Lung (tissue), 17 donors: ENCODE measurements at places on chromosomes 1 and 21. TPM values are rescaled to one million over a fixed set of nuclear protein-coding genes. Genes with fewer than 3 reads are reported as not detected.

- DNase-seq: no peak
- no peak overlapping the region for H3K27ac ChIP-seq
- H3K36me3 ChIP-seq: no peaks in the 10 kb centered on the region
- H3K27me3 ChIP-seq: no peaks in the 10 kb centered on the region
- no peak overlapping the region for H3K4me3 ChIP-seq
Observed at GRCh38 chr1:199247891-199248290, 609.1 kb downstream of the PTPRC start.

Gene TNFSF4
- 1.2 TPM for total RNA-seq

GRCh38 chr1:94084547-94084946 lies 36.4 kb downstream of the ABCA4 start:
- H3K27me3 ChIP-seq: no peaks in the 10 kb centered on the region
- H3K27ac ChIP-seq: no peak overlapping the region
- no peak overlapping the region for H3K4me3 ChIP-seq
- no peak for DNase-seq

Gene PRXL2B
- total RNA-seq: 17.8 TPM

DNA sequence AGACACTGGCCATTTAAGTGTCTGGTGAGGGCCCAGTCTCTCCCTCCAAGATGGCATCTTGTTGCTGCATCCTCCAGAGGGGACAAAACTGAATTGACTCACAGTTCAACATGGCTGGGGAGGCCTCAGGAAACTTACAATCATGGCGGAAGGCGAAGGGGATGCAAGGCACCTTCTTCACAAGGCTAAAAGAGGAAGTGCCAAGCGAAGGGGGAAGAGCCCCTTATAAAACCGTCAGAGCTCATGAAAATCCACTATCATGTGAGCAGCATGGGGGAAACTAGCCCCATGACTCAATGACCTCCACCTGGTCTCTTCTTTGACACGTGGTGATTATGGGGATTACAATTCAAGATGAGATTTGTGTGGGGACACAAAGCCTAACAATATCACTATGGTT lies 280.1 kb downstream of the HHAT start:
- no peak for DNase-seq
- H3K27ac ChIP-seq: no peak overlapping the region
- no peaks in the 10 kb centered on the region for H3K4me1 ChIP-seq
- no peaks in the 10 kb centered on the region for H3K36me3 ChIP-seq
- H3K27me3 ChIP-seq: no peaks in the 10 kb centered on the region

GRCh38 chr1:31423418-31423947 lies 10.5 kb downstream of the SERINC2 start:
- no peak for DNase-seq
- H3K4me1 ChIP-seq: no peaks in the 10 kb centered on the region
- H3K27ac ChIP-seq: no peak overlapping the region
- no peak overlapping the region for H3K4me3 ChIP-seq

Gene TNFRSF4
- total RNA-seq: 3.6 TPM

Gene CRNN
- total RNA-seq: not detected

DNA sequence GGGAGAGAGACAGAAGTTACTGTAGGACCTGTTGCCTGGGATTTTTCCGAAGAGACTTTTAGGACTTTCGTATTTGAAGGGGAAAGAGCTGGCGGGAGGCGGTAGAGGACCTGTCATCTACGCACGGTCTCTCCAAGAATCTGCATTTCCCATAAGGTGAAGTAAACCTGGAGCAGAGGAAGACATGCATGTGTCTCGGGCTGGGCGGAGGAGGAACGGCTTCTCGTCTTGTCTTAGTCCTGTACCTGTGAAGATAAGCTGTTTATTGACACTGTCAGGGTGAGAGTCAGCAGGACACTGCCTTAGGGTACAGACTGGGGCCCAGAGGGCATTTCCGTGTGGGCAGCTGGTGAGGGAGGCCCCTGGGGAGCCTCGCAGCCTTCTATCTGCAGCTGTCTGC lies 123.4 kb upstream of the COL6A1 start:
- DNase-seq: no peak
- no peaks in the 10 kb centered on the region for H3K4me1 ChIP-seq
- H3K27me3 ChIP-seq: no peaks in the 10 kb centered on the region
- no peaks in the 10 kb centered on the region for H3K36me3 ChIP-seq
- no peak overlapping the region for H3K27ac ChIP-seq

DNA sequence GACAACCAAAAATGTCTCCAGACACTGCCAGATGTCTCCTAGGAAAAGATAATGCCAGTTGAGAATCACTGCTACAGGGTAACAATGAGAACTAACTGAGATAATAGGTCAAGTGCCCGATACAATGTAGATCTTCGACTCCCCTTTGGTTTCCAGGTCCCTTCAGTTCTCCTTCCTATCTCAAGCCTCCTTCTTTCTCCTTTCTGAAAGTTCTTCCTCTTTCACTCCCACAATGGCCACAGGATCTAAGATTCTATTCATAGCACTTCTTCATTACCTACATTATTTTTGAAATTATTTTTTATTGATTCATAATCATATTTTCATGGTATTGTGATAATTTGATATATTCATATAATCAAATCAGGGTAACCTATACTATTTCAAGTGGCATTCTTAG lies 6.3 kb downstream of the PFDN2 start:
- H3K4me3 ChIP-seq: no peak overlapping the region
- H3K27me3 ChIP-seq: no peaks in the 10 kb centered on the region
- no peak overlapping the region for H3K27ac ChIP-seq

GRCh38 chr1:178718520-178718919 lies 6.5 kb upstream of the RALGPS2 start:
- H3K4me1 ChIP-seq: no peaks in the 10 kb centered on the region
- no peak overlapping the region for H3K4me3 ChIP-seq
- H3K36me3 ChIP-seq: no peaks in the 10 kb centered on the region
- DNase-seq: no peak
- H3K27ac ChIP-seq: no peak overlapping the region
- H3K27me3 ChIP-seq: no peaks in the 10 kb centered on the region

- no peak overlapping the region for H3K4me3 ChIP-seq
- DNase-seq: no peak
- no peak overlapping the region for H3K27ac ChIP-seq
- no peaks in the 10 kb centered on the region for H3K36me3 ChIP-seq
Observed at GRCh38 chr1:26317146-26317545, 612 bp upstream of the CD52 start.

DNA sequence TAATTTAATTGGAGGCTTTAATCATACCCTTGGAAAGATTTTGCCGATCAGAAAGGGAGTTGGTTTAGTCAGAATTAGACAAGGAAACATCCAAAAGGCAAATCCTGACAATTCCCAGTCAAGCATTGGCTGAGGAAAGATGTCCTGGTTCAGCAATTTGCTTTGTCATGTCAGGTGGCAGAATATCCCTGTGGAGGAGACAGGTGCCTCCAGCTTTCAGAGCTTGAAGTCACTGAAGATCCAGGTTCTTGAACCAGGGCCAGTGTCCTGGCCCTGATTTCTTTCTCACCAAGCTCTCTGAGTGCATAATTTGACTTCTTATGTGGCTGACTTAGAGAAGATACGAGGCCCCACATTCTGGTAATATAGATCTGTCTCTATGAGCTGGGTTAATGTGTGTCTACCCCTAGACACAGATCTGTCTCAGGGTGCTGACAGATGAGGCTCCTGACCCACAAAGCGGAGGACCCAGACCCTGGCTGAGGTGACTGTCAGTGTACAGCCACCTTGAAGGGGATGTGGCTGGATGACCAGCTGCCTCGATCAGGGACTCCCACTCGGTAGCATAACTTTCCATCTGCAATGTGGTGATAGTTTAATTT lies 118.9 kb downstream of the HHAT start:
- no peak for DNase-seq
- no peaks in the 10 kb centered on the region for H3K27me3 ChIP-seq
- no peaks in the 10 kb centered on the region for H3K36me3 ChIP-seq
- no peak overlapping the region for H3K4me3 ChIP-seq

Gene C1orf141
- 5.7 TPM for total RNA-seq

Gene SYCP1
- 0.09 TPM for total RNA-seq

Gene INSRR
- total RNA-seq: not detected

DNA sequence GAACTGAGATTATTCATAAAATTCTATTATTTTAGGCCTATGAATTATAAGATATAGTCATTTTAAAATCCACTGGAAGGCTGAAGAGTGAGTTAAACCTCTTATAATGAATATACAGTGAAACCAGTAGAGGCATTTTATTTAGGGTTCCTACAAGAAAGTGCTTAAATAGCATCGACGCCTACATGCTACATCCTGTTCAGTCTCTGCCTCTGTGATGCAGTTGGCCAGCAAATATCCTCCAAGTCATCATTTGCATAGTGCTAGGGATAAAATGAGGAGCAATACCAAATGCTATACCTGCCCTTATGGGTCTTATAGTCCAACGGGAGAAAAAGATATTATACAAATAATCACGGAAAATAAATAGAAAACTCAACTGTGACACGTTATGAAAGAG lies 59.6 kb downstream of the EDEM3 start:
- no peak for DNase-seq
- no peaks in the 10 kb centered on the region for H3K27me3 ChIP-seq
- H3K27ac ChIP-seq: no peak overlapping the region
- H3K4me1 ChIP-seq: no peaks in the 10 kb centered on the region
- H3K36me3 ChIP-seq: no peaks in the 10 kb centered on the region
- no peak overlapping the region for H3K4me3 ChIP-seq

Gene SPRR2G
- not detected for total RNA-seq

Gene CCDC30
- 13.5 TPM for total RNA-seq

GRCh38 chr1:10059342-10059718 lies 26.6 kb downstream of the UBE4B start:
- no peak for DNase-seq
- H3K4me1 ChIP-seq: no peaks in the 10 kb centered on the region
- no peaks in the 10 kb centered on the region for H3K27me3 ChIP-seq
- H3K4me3 ChIP-seq: no peak overlapping the region

Gene CSMD2
- 0.11 TPM for total RNA-seq

Gene OR2L8
- not detected for total RNA-seq

- DNase-seq: no peak
- peaks cover 3% of the 10 kb centered on the region for H3K4me1 ChIP-seq
- no peaks in the 10 kb centered on the region for H3K27me3 ChIP-seq
- no peak overlapping the region for H3K4me3 ChIP-seq
Observed at GRCh38 chr1:66944330-66945274, 19.8 kb downstream of the MIER1 start.

Gene PGLYRP4
- 3.1 TPM for total RNA-seq

Gene CHIA
- total RNA-seq: 11.4 TPM

GRCh38 chr1:33784876-33785275 lies 79.0 kb upstream of the HMGB4 start:
- H3K4me3 ChIP-seq: no peak overlapping the region
- no peaks in the 10 kb centered on the region for H3K4me1 ChIP-seq
- no peaks in the 10 kb centered on the region for H3K36me3 ChIP-seq
- no peak for DNase-seq
- H3K27ac ChIP-seq: no peak overlapping the region

DNA sequence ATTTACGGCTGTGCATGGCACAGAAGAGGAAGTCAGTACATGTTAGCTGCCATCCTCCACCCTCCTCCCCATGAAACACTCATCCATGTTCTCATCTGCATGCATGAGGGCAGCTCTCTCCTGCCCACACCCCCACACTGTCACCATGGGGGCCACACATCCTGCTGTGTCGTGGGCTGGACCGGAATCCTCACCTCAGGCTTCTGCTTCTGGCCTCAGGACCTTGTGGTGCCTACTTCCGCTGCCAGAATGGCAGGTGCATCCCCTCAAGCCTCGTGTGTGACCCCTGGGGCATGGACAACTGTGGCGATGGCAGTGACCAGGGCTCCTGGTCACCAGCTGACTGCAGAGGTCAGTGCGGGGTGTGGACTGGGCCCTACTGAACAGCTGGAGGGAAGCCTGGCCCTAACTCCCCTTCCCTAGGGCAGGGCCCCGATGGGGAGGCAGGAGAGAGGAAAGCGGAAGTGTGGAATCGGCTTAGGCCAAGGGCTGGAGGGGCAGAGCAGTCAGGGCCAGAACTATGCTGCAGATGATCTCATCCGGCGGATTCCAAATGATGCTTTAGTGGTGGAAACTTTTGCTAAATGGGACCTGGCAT lies 3.8 kb downstream of the LDLRAD2 start:
- H3K36me3 ChIP-seq: no peaks in the 10 kb centered on the region
- H3K27me3 ChIP-seq: peaks cover 3% of the 10 kb centered on the region
- DNase-seq: peak; percentile 41
- H3K27ac ChIP-seq: no peak overlapping the region
- H3K4me3 ChIP-seq: no peak overlapping the region

Gene SPRR5
- total RNA-seq: not detected

Gene IL19
- not detected for total RNA-seq

DNA sequence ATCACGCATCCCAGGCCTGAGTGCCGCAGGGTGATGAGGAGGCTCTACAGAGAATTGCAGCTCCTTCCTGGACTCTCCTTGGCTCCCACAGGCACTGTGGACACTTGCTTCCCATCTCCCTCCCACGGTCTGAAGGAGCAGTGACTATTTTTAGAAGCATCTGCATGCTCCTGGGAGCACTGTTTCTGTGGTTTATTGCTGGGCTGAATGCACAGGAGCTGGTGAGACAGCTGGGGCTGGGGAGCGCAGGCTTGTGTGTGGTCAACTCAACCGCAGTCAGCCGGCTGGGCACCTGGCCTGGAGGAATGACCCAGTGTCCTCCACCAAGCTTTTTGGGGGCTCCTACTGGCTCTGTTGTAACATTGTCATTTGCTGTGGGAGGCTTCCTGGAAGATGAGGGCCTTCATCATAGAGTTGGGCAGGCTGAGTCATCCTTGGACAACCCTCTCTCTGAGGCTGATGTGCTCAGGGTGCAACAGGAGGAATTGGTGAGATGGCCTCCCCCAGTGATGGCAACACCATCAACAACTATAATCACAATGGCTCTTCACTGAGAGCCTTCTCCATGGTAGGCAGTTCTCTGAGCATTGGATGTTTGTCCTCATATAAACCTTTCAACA lies 1.7 kb downstream of the NFASC start:
- no peaks in the 10 kb centered on the region for H3K36me3 ChIP-seq
- DNase-seq: no peak
- no peak overlapping the region for H3K4me3 ChIP-seq
- peaks cover 2% of the 10 kb centered on the region for H3K27me3 ChIP-seq

GRCh38 chr1:53463961-53464899 lies 5.0 kb downstream of the DMRTB1 start:
- no peak overlapping the region for H3K4me3 ChIP-seq
- DNase-seq: no peak
- no peaks in the 10 kb centered on the region for H3K36me3 ChIP-seq

DNA sequence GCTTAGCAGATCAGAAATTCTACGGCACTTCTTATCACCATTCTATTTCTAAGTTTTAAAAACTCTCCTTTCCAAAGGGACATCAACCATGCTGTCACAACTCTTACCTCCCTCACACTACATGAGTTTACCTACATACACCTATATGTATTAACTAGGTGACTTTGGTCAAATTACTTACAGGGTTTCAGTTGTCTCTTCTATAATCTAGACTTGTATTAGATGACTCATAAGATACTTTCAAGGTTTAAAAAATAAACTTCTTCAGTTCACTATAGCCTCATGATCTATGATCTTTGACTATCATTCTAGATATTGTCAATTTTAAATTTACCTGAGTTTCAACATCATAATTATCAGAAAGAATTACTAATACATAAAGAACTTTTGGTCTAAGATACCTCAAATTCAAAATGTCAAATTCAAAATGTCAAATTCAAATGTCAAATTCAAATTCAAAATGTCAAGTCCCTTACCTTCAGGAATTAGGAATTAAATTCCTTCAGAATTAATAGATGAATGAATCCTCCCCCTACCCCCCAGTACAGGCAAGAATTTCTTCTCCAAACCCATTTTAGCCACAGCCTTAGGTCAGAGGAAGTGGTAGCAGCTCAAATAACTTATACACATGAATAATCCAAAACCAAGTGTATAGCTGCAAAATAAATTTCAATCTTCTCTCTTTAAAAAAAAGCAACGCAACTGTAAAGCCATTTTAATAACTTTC lies 31.1 kb downstream of the OTUD7B start:
- peaks cover 7% of the 10 kb centered on the region for H3K36me3 ChIP-seq
- H3K27ac ChIP-seq: no peak overlapping the region
- H3K27me3 ChIP-seq: no peaks in the 10 kb centered on the region
- no peak for DNase-seq
- no peak overlapping the region for H3K4me3 ChIP-seq
